ENCODE measurements at places on chromosomes 2 and 18.

GRCh38 chr2:239236808-239237205 lies 164.0 kb downstream of the HDAC4 start:
- DNase-seq: no peak

DNA sequence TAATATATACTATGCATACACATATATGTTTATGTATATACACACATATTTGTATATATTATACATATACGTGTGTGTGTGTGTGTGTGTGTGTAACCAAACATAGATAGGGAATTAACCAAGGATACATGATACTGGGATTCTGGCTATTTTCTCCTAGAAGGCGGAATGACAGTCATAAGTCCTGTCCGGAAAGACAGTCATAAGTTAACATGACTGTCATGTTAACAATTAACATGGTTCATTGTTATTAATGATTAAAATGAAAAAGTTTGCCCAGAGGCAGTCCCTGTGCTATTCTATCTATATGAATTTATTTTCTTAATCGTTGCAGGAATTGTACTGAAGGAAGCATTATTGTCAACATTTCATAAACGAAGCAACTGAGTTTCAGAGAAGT lies 450.7 kb upstream of the NXPH2 start:
- no peak for DNase-seq

- DNase-seq: no peak
Measured at GRCh38 chr18:41721103-41721790, 233.8 kb upstream of the PIK3C3 start.

DNA sequence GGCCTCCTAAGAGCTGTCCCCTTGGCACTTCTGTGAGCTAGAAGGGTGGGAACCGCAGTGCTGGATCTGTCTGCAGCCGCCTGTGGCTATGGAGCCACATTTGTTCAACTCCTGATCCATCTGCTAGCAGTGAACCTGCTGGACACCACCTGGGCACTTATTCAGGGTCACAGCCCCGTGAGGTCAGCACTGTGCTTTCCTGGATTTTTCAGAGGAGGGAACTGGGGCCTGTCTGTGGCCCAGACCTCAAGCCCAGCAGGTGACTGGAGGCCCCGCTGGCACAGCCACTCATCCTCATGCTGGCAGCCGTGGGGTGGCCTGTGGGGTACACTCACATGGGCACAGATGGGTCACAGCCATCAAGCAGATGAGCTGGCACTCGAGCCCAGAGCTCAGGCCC lies 155.3 kb downstream of the TFCP2L1 start:
- DNase-seq: no peak

DNA sequence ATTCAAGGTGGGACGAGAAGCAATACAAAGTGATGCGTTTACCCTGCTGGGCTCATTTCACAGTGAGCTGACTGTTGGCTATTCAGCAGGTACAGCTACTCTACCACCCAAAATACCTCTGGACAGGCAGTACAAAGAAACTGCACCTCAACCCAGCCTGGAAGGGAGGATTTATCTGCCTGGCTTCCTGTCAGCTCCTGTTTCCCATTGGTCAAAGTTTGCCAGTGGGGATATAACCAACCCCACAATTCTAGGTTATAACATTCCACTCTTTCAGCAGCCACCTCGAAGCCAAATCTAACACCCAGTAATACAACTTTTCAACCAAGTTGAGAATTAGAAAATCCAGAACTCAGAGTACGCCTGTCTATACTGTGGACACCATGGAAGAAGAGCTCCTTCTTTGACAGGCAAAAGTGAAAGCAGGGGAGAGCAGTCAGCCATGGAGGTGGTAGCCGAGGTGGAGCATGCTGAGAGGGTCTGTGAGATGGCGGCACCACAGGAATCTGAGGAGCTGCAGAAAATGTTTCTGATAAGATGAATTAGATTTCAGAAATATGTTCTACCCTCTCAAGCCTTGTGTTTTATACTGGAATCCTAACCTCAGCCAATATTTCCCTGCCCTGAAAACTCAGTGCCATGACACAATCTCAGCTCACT lies 10.8 kb downstream of the DUSP19 start:
- DNase-seq: no peak

- no peak for DNase-seq
Measured at GRCh38 chr18:56207989-56208388, 430.4 kb downstream of the TXNL1 start.

- no peak for DNase-seq
Measured at GRCh38 chr2:106977717-106978116, 91.8 kb upstream of the ST6GAL2 start.

DNA sequence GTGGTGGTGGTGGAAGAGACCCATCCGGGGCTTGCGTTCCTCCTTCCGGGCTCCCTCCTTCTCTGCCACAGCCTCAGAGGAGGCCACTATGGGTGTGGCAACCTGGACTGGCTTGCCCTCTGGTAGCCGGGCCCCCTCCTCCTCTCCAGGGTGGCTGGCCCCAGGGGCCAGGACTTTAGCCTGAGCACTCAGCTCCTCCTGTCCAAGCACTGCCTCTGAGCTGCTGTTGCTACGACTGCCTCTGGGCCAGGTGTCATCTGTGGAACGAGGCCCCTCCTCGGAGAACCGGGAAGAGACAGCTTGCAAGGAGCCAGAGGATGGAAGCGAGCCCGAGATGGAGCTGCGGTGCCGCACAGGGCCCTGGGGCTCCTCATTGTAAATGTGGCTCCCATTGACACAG lies 16.7 kb upstream of the SFXN5 start:
- DNase-seq: no peak

GRCh38 chr18:62206593-62206992 lies 19.5 kb downstream of the RELCH start:
- peak; percentile 35 for DNase-seq

- peak; percentile 96 for DNase-seq
Measured at GRCh38 chr18:79678665-79679551, 695 bp upstream of the CTDP1 start.

- peak; percentile 15 for DNase-seq
Measured at GRCh38 chr2:62196278-62196901, 475 bp downstream of the B3GNT2 start.

DNA sequence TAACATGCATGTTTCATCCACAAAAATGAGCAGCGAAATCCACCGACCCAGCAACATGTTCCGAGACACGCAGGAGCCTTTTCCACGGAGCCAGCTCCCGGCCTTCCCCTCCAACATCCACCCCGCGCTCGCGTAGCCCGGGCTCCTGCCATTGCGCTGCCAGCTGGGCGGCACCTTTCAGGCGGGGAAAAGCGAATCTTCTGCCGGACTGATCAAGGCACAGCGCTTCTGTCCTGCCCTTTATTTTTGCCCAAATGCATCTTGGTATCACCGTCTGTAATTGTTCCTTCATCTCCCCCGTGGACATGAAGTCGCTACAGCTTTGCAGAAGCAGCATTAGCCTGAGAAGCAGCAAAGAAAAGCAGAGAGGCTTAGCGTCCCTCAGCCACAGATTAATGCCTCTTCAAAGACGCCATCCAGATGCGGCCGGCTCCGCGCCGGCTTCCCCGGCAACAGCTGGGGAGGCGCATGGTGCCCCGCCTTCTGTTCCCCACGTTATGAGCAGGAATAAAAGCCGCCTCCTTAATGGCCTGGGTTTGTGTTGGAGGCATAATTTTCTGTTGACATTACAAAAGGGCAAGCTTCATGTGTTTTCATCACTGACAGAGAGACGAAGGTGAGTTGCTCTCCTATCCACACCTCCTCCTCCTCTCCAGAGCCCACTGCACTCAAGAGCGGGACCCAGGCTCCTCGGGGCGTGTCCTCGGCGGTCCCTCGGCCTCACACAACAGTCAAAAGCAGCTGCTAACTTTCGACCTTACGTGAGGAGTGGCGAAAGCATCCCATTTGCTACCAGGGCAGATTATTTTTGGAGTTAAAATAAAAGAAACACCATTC lies 122.1 kb upstream of the SALL3 start:
- no peak for DNase-seq

DNA sequence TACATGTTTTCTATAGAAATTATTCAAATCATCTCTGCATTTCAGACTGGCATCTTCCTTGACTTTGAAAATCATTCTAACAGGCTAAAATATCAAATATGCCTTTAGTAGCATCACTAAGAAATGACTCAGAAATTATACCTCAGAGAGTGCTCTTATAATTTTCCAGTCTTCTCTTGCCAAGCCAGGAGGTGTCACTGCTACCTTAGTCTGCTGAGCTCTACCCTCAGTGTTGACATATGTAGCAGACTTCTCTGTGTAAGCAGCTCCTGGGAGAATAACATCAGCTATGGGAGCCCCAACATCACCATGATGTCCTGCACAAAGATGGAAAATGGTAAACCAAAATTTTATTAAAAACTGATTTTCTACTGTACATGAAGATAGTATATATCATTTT lies 31.6 kb downstream of the NDUFS1 start:
- DNase-seq: peak; percentile 41

DNA sequence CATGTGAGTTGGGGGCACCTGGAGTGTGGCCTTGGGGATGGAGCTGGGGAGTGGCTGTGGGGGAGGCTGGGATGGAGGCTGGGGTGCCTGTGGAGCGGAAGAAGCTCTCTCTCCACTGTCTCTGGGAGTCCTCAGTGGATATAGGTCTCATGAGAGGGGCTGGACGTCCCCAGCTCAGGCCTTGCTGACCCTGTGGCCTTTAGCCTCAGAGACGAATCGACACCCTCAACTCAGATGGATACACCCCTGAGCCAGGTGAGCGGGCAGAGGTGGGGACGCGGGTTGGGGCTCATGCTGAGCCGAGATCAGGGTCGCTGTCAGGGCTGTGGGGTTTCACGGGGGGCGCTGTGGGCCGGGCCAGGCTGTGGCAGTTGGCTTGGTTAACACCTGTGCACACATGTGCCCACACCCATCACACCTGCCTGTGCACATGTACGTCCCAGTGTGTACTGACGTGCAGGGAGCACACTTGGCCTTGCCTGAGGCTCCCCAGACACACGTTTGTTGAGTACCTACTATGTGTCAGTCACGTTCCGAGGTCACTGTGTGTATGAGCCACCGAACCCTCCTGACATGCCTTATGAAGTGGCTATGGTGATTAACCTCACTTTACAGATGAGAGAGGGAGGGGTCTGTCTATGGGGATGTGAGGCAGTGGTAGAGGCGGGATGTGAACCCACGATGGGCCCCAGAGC lies 20.1 kb downstream of the ZAP70 start:
- no peak for DNase-seq

DNA sequence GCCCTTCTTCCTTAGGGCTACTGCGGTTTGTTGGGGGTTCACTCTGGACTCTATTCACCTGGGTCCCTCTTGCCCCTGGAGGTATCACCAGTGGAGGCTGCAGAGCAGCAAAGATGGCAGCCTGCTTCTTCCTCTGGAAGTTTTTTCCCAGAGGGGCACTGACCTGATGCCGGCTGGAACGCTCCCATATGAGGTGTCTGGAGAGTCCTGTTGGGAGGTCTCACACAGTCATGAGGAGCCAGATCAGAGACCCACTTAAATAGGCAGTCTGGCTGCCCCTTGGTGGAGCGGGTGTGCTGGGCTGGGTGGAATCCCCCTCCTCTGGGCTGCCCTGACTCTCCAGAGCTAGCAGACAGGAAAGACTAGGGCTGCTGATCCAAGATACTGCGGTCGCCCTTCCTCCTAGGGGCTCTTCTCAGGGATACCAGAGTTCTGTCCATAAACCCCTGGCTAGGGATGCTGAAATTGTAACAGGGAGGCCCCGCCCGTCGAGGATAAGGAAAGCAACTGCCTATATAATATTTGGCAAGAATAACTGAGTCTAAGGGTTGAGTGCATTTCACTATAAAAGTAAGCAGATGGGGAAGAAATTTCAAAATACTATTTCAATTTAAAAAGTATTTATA lies 140.7 kb downstream of the NOL4 start:
- DNase-seq: no peak

GRCh38 chr2:225998116-225998515 lies 598.6 kb downstream of the NYAP2 start:
- peak; percentile 25 for DNase-seq

DNA sequence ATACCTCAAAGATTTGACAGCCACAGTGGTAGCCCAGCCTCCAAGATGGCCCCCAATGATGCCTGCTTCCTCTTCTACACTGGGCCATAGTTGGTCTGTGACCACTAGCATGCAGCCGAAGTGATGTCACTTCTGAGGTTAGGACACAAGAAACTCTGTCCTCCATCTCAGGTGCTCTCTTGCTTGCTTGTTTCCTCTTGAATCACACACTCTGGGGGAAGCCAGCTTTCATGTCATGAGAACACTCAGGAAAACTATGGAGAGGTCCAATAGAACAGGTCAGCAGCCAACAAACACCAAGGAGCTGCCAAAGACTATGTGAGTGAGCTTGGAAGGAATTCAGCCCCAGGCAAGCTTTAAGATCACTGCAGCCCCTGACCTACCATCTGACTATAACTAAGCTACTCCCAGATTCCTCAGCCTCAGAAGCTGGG lies 3.3 kb upstream of the ADAM17 start:
- DNase-seq: peak; percentile 97

- no peak for DNase-seq
Measured at GRCh38 chr2:60555783-60556139, 2.3 kb upstream of the BCL11A start.

GRCh38 chr2:29108225-29108624 lies 7.0 kb upstream of the CLIP4 start:
- DNase-seq: peak; percentile 95

- DNase-seq: peak; percentile 84
Measured at GRCh38 chr2:96540136-96540535, 3.6 kb downstream of the ARID5A start.

GRCh38 chr2:223941579-223942277 lies 3.4 kb downstream of the WDFY1 start:
- DNase-seq: peak; percentile 70

DNA sequence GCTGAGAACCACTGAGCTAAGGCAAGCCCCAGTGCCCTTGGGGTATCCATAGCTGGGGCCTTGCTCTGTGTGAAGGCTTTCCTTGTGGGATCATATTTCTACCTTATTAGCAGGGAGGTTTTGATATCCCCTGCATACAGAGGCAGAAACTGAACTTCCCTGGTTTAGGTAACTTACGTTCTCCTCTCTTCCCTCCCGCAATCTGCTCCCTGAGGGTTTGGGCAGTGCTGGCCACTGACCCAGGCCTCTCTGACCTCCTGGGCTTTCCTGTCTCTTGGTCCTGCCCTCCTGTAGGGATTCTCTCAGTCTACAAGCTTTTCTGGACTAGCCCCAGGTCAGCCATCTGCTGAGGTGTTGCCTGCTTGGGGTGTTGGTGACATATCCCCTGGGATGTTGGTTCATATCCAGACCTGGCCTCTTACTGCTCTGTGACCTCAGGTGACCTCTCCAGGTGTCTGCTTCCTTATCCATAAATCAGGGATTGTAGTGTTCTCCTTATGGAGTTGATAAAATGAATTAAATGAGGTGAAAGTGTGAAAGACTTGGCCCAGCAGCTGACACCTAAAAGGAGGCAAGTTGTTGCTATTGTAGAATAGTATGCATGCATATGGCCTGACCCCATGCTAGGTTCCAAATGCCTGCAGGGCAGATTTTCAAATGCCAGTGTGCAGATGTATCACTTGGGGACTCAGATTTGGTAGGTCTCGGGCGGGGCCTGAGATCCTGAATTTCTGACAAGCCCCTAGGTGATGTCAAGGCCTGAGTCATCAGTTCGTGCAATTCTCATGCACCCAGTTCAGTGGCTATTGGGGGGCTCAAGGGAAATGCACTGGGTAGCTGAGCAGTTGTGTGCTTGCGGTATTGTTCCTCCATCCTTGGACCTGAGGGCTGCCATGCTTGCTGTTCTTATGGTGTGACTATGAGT lies 106.6 kb downstream of the FHOD3 start:
- DNase-seq: peak; percentile 17

Measured in bronchial epithelial cell (primary cell).